ENCODE measurements at places on chromosomes 6 and 20. TPM values are rescaled to one million over a fixed set of nuclear protein-coding genes. Genes with fewer than 3 reads are reported as not detected.

The CLPSL1 gene
- not detected for total RNA-seq

The TOX2 gene
- 3.3 TPM for total RNA-seq

The F13A1 gene
- 45.1 TPM for total RNA-seq

The WFDC10B gene
- total RNA-seq = not detected

The SAPCD1 gene
- 3.8 TPM for total RNA-seq

The ZMYND8 gene
- 35.6 TPM for total RNA-seq

The MCHR2 gene
- total RNA-seq = not detected

The TTLL9 gene
- 1.4 TPM for total RNA-seq

The ETV7 gene
- 0.38 TPM for total RNA-seq

The OPRM1 gene
- 1.4 TPM for total RNA-seq

The KCNK17 gene
- 0.33 TPM for total RNA-seq

The GINS1 gene
- total RNA-seq = 6.8 TPM

The AAR2 gene
- total RNA-seq = 31.6 TPM

The RSPO3 gene
- total RNA-seq = 9.5 TPM

The PI3 gene
- total RNA-seq = not detected

The BPIFA1 gene
- total RNA-seq = not detected

The STMND1 gene
- total RNA-seq = not detected

The VSTM2L gene
- 25.0 TPM for total RNA-seq

The ULBP2 gene
- 1.8 TPM for total RNA-seq

The EPPIN gene
- total RNA-seq = not detected

The SLC4A11 gene
- total RNA-seq = 1.8 TPM
